ENCODE measurements at places on chromosomes 7 and 10.

DNA sequence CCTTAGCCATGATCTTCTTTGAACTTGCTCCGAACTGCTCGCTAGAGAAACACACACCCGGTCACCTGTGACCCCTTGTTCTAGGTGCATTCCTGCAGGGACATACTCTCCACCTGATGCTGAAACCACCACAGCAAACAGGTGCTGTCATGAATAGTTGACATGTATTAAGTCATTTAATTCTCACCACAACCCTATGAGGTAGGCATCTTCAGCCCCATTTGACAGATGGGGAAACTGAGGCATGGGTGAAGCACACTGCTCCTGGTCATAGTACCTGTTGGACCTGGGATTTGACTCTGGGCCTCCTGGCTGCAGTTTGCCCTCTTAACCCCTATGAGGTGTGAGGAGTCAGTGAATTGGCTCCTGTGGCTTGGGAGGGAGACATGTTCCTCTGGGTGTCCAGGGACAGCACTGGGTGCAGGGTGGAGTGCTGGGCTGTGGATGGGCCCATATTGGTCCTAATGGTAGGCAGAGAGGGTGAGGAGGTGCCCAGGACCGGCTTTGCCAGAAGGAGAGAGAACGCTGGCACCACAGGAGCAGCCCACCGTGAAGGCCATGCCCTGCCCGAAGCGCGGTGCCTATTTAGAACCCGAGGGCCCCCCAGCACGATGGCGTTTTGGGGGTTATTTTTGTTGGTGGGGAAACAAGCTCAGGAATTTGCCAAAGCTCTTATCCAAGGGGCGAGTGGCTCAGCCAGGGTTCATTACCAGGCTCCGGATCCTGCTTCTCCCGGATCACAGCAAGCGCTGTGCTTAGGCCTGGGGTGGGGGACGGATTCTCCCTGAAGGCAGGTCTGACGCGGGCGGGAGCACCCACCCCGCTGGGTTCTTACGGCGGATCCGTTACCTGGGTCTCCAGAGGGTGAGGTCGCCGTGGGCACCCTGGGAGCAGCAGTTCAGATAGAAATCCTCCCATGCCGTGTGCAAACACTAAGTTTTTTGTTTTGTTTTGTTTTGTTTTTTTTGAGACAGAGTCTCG lies 52.3 kb downstream of the GLRX3 start:
- no peak for DNase-seq

DNA sequence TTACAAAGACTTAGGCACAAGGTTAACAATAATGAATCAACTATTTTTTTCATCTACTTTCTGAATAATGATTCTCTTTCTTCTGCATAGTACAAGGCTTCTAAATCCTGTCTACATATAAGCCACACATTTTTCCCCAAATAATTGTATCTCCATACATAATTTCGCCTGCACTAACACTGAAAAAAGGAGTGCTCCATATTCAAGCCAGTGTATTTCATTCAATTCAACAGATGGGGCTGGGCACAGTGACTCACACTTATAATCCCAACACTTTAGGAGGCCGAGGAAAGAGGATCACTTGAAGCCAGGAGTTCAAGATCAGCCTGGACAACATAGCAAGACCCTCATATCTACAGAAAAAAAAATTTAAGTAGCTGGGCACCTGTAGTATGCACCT lies 86.0 kb upstream of the ZNF800 start:
- no peak for DNase-seq

DNA sequence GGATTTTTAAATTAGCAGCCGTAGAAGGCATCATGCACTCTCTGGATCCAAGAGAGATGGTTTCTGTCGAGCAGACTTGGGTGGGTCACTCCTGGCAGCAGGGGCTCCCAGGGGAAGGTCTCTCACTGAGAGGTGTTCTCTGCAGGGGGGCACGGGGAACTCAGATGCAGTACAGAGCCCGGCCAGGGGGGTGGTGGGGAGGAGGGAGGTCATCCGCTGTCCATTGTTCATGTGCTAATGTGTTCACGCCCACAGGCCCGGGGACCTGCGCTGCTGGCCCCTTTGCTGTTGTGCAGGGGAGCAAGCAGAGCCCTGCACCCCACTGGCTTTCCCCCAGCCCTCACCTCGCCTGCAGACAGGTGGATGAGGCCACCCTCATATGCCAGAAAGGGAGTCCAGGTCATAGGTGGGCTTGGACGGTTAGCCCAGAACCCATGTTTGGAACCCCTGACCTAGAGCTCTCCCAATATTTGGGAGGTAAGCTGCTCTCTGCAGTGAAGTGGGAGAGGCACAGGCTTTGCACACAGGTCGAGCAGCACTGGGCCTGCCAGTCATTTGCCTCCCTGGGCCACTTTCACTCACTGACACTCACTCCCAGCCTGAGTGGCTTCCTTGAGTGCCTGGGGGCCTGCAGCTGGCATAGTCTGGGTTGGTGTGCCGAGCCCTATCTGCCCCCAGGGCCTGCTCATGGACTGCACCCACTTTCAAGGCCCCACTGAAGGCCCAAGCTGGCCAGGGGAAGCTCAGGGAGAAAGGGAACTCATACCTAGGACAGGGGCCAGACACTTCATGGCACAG lies 12.6 kb upstream of the TBRG4 start:
- DNase-seq = no peak

GRCh38 chr7:98244871-98245270 lies 7.2 kb downstream of the TECPR1 start:
- DNase-seq = no peak

All from stimulated activated CD8-positive, alpha-beta memory T cell treated with anti-CD3 and anti-CD28 coated beads, Interleukin-4, amount 100 ng/mL, for 1 hour (primary cell).